ENCODE measurements at places on chromosomes 5 and 9. TPM values are rescaled to one million over a fixed set of nuclear protein-coding genes. Genes with fewer than 3 reads are reported as not detected.

Gene PCDHA9
- 1.3 TPM for total RNA-seq

DNA sequence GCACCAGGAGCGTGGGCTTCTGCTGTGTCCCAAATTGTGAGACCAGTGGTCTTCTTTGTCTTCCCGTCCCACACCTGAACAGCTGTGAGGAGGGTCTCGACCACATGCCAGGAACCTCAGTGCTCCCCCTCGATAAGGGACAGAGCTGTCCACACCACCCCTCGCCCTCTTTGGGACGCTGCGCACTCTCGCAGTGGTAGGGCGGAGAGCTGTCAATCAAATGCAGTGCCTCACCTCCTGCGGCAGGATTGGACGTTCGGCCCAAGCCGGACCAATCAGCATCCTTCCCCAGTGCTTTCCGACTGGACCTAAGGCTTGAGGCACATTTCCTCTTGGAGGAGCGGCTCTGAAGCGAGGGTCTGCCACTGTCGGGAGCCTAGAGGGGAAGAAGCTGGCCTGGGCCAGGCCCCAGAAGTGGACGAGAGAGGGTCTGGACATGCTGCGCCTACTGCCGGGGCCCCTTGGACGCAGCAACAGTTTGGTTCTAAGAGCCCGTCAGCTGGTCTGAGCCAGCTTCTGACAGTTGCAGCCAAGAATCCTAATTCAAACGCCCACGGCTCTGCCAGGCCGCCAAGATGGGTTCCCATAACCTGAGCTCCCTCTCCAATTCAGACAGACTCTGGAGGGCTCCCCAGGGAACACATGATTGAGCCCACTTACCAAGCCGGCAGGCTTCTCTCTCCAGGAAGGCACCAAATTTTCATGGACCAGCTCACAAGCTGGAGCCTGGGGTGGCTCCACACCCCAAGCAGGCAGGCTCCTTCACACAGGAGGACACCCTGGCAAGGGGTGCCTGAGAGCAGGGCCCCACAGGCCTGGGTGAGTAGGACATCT, 28.1 kb upstream of the ADAMTS2 start:
- no peak for DNase-seq

GRCh38 chr9:127186806-127187205, 64.4 kb upstream of the ANGPTL2 start:
- DNase-seq, result no peak

DNA sequence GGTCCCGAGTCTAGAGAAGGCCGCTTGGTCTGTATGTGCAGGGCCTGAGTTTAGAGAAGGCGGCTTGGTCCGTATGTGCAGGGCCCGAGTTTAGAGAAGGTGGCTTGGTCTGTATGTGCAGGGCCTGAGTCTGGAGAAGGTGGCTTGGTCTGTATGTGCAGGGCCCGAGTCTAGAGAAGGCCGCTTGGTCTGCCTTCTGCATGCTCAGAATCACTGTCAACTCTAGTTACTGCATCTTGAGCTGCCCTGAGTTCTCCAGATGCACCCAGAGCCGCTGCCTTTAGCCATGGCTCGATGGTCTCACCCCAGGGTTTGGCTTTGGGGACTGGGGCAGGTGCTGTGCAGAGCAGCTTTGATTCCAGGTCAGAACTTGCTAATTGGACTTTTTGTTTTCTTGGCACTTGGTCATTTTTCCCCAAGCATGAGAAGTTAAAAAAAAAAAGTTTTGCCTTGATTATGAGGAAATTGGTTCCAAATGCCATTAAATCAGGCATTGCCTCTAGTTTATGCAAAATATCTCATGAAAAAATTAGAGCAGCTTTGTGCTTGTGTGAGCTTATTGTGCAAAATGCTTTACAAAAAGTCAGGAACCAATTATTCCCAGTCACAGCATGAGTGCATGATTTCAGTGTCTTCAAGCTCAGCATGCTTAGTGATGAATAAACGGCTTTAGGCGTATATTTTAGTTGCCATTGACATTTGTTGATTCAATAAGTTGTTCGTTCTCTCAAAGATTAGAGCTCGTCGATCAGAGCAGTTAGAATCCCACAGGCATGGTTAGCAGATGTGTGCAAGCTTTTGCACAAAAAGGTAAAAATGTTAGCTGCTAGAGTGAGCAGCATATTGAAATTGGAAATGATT, 25.4 kb upstream of the EXOC3 start:
- no peak for DNase-seq

Gene PCDHGC5
- total RNA-seq, result 2.0 TPM

Gene CCDC69
- 34.8 TPM for total RNA-seq

DNA sequence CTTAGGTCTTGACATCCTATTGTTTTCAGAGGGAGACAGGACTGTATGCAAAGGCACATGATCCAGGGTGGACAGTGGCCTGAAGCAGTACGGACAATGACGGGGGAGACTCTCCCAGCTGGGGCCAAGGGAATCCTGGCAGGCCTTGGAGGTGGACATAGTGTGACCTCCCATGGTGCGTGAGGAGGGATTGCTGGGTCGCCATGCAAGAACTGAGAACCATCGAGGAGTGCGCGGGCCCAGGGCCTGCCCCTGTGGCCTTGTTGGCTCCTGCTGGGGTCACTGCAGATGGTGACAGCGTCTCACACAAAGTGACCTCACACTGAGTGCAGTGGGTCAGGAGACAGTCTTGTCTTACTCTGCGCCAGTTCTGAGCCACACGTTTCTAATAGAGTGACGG, 192.4 kb downstream of the GADD45G start:
- no peak for DNase-seq

Measured in body of pancreas (tissue), 4 donors.